Stimulated activated CD4-positive, alpha-beta T cell treated with anti-CD3 and anti-CD28 coated beads, Interleukin-12 subunit alpha, Interleukin-12 subunit beta, amount 100 ng/mL, for 4 hours (primary cell): ENCODE measurements at places on chromosomes 2 and 18.

DNA sequence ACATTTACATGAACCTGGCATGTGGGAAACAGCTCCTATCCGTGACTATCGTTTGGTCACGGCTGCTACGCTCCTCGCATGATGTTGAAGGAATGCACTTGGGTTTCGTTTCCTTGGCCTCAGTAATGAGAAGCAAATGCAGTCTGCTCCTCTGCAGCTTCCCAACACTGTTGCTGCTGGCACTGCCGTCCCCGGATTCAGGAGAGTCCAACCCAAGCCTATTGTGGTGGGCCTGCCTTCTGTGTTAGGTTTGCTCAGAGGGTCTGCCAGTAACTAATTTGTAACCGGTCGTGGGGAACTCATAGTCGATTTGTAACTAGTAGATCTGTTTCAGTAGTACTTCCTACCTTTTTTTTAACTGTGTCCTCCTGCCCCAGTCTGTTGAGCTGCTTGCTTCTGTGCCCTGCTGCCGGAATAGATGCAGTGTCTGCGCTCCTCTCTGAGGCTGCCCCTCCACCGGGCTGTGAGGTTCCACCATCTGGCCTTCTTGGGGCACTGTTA is 58.4 kb downstream of the WDSUB1 start:
- DNase-seq = no peak

DNA sequence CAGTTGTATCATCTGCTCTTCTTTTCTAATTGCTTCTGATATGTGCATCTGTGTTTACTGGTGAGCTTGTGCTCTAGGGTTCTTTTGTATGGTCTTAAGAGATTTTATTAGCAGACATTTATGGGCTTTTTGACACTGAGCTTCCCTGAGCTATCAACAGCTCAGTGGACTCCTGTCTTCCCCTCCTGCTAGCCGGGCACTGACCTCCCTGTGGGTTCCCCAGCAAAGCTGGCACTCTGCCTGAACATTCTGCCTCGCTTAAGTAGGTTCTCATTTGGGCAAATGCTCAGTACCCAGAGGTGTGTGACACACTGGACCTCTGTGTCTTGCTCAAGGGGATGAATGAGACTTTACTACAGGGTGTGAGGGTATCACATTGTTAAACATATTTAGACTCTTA is 15.8 kb downstream of the TRAF3IP1 start:
- no peak for DNase-seq

DNA sequence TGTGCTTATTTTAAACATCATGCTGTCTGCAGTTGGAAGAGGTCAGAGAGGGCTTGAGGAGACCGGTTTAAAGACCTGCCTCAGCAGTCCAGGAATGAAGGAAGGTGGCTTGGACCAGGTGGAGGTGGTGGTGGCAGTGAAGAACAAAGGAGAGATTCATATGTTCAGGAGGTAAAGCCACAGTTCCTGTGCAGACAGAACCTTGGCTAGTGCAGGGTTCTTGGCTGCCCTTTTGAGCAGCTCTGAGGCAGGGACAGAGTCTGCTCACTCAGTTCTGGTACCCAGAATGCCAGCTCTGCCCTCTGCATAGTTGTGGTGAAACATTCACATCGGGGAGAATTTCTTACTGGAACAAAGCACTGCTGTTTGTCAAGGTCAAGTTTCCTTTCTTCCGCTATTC is 669.7 kb upstream of the HS6ST1 start:
- no peak for DNase-seq

- no peak for DNase-seq
These were observed 382.6 kb upstream of the CDH2 start for GRCh38 chr18:28559511-28559910.

- peak; percentile 22 for DNase-seq
These were observed at the start of gene CCBE1 for GRCh38 chr18:59697236-59697932. Gene CCBE1 (minus strand): TSS chr18:59697423.

DNA sequence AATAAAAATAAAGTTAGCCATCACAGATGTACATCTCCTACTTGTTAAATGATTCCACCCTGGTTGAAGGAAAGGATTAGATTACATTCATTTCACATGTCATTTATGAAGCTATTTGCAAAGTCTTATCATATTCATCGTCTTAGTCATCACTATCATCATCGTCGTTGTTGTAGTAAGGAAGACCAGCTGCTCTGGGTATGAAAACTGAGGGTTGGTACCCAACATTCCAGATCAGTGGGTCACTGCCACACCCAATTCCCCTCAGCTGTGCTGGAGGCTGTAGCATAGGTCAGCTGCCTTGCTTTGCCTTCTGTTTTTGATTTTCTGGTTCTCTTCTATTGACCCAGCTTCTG is 20.9 kb upstream of the CCBE1 start:
- no peak for DNase-seq

DNA sequence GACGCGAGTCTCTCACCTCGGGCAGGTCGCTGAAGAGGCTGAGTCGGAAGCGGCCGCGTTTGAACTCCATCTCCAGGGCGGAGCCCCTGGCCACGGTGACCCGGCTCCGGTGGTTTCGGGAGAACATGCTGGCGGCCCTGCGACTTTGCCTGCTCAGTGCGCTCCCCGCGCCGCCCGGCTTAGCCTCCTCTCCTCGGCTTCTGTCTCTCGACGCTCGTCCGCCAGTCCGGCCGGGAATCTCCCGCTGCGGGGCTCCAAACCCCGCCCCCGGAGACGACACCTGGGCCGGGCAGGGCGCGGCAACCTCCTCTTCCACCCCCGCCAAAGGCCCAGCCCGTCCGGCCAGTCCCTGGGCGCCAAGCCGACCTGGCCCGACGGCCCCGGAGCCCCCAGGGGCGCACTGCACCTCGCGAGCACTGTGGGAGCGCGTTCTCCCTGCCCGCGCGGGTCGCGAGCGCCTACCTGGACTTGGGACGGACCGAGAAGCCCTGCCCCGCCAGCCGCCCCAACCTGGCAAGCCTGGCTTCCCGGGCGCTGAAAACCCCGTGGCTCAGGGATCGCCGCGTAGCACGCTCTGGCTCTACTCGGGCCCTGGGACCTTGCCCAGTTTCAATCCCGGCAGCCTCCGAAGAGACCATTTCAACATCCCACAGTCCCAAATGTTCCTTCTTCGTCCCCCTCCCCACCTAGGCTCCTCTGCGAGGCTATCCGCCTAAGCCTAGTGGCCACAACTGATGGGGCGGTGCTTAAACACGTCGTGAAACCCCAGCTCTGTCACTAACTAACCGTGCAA is at the start of gene RTKN:
TSS of gene RTKN (minus strand) at position 248 of the 793 bp plus-strand sequence. CDS start at position 127, 121 bp downstream.
- DNase-seq = no peak

- DNase-seq = no peak
These were observed 38.9 kb upstream of the B3GNT2 start for GRCh38 chr2:62156861-62157496.

DNA sequence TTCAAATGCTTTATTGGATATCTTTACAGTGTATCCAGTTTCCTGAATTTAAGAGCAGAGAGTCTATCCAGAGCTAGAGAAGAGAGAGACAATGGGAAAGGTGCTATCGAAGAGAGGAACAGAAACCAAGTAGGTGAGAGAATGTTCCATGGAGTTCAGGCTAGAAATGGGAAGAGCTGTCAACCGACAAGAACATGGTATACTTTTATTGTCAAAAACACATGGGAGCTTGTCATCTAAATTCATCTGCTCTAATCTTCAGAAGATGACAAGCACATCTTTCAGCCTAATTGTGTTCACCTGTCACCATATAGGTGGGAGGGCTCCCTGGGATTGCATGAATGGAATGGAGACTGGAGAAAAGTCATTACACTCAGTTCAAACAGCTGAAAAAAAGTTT is 690.4 kb upstream of the LRATD1 start:
- no peak for DNase-seq

- no peak for DNase-seq
These were observed 173.1 kb upstream of the GYPC start for GRCh38 chr2:126482582-126483464.

- no peak for DNase-seq
These were observed 101.4 kb downstream of the RBMS1 start for GRCh38 chr2:160392201-160392600.

- DNase-seq = peak; percentile 29
These were observed 4.1 kb upstream of the ITPRIPL1 start for GRCh38 chr2:96320728-96321622.

DNA sequence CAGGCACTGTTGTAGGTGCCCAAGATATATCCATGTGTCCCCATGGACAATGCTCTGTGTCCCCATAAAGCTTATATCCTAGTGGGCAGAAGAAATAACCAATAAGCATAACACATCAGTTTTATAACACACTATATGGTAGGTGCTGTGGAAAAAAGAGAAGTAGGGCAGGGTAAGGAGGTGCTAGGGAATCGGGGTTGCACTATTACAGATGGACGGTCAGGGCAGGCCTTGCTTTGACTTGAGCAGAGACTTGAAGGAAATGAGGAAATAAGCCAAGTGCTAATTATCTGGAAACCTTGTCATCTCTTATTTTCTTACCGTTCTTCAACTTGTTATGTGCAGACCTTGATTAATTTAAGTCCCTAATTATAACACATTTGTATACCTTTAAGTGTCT is 82.0 kb downstream of the PHLPP1 start:
- DNase-seq = no peak

GRCh38 chr2:23354554-23354953 is 30.4 kb upstream of the KLHL29 start:
- no peak for DNase-seq

DNA sequence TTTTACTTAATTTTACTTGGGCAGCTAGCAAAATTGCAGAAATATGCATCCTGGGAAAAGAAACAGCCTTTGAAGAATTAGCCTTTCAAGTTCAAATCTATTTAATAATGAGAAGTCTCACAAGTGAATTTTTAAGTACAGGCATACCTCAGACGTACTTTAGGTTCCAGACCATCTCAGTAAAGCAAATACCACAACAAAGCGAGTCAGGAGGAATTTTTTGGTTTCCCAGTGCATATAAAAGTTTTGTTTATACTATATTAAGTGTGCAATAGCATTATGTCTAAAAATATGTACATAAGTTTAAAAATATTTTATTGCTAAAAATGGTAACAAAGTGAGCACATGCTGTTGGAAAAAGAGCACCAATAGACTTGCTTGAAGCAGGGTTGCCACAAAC is 50.8 kb upstream of the TWSG1 start:
- DNase-seq = no peak

- DNase-seq = no peak
These were observed 142.3 kb downstream of the SMAD7 start for GRCh38 chr18:48808476-48808875.

DNA sequence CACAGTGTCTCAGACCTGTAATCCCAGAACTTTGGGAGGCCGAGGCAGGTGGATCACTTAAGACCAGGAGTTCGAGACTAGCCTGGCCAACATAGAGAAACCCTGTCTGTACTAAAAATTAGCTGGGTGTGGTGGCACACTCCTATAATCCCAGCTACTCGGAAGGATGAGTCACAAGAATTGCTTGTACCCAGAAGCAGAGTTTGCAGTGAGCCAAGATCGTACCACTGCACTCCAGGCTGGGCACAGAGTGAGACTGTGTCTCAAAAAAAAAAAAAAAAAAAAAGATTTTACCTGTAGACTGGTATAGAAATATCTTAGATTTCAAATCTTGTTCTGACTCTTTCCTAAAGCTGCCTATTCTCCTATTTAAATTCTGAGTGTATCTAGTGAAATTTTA is 7.2 kb upstream of the KLHL29 start:
- DNase-seq = no peak

DNA sequence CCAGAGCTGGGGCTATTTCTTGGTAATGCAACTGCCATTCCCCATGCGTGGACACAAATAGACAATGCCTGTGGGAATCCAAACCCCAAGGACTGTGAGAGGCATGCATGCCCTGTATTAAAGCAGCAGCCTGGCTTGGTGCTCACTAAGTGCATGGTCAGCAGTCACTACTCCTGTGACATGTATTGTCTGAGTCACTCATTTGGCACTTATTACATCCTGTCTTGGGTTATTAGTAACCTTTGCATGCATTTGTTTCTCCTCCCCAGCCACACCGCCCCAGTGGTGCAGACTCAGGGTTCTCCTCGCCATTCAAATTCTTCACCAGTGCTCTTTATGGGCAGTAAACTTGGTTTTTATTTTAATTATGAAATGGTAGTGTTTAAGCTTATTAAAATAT is 30.2 kb downstream of the PRKCE start:
- DNase-seq = no peak

DNA sequence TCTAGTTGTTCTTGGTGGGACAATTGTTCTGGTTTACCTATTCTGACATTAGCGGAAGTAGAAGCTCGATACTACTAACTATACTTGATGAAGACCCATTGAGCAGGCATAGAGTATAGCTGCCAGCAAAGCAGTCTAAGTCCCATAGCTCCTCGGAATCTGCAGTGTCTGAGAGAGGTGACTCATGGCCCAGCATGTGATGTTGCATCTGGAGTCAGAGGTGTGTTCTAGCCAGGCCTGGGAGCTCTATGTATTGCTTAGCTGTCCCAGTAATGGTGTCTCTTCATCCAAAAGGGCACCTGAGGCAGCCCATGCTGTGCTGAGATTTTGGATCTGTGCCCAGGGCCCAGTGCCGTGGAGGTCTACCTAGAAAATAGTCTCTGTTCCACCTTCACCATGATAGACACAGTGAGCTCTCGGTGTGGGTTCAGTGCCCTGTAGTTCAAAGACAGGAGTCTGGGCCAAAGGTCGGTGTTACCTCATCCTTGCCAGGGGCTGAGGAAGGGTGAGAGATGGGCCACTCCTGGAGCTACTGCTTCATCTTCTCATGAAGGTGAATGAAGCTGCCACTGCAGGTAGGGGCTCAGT is 47.3 kb downstream of the MEX3C start:
- DNase-seq = peak; percentile 9

DNA sequence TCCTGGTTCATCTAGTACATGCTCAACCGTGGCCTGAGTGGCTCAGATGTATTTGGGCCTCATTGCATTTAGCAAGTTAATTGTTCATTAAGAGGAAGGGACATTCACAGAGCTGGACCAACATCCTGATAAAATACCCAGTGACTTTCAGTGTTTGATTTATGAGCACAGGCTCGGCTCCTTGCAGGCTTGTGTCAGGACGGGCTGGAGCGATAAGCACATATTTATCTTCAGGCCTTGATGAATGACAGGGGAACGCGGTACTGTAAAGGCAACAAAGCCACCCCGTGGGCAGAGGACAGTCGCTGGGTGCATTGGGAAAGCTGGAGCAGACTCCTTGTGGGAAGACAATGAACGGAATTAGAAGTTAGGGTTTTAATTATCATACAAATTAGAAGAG is 548.6 kb upstream of the HS6ST1 start:
- no peak for DNase-seq
